Stimulated activated CD4-positive, alpha-beta T cell treated with anti-CD3 and anti-CD28 coated beads, TNF-alpha, amount 100 ng/mL, for 24 hours (primary cell): ENCODE measurements at places on chromosomes 7 and 10.

DNA sequence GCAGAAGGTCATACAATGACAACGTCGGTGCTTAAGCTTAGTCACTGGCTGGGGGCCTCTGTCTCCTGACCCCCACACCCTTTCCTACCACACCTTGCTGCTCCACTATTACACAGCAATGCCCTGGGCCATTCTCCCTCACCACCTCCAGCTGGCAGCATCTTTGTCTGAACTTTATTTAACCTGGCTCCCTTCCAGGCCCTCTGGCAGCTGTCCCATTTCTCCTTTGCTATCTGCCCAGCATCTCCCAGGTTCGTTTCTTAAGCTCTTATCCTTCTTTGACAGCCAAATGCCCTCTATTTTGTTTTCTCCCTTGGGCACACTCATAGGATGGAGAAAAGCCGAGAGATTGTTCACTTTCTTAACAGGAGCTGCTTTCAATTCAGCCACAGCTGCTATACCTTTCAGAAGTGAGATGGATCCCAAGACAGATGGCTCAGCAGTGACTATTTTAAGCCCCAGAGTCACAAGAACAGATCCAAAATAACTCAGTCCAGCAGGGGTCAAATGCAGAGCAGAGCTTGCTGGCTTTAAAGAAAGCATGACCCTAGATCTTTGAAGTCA, 1277.1 kb upstream of the AUTS2 start:
- no peak for DNase-seq

DNA sequence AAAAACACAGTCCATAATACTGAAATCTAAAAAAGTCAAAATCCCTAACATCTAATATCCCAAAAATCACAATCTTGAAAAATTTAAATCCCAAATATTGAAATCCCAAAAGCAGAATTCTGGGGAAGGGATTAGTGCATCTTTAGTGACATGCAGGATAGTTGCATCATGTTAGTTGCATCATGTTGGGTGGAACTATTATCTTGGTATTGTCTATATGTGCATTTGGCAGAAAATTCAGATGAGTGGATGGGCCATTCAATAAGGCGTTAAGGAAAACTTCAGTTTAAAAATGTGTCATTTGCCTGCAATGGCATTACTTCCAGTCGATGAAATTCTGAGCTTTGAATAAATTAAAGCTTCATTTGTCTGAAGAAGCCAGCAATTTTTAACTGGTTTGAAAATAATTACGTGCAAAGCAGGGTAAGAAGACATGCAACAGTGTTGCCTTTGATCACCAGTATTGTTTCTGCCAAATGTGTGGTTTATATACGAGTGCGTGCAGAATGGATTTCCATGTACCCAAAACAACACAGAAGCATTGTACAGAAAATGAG, 221.4 kb upstream of the NFE2L3 start:
- DNase-seq: no peak

DNA sequence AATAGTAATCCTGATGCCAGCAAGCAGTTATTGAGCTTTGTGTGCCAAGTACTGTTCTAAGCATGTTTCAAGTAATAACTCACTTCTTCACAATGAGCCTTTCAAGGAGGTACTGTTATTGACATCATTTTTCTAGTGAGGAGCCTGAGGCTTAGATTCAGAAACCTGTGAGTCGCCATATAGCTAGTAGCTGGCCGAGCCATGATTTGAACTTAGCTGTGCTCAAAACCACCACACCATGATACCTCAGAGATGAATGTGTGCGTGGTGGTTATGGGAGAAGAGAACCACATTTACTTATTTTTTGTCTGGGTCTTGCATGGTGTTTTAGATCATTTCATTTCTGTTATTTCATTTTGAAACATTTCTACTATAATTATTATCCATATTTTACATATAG, 578.9 kb downstream of the AUTS2 start:
- DNase-seq: no peak

DNA sequence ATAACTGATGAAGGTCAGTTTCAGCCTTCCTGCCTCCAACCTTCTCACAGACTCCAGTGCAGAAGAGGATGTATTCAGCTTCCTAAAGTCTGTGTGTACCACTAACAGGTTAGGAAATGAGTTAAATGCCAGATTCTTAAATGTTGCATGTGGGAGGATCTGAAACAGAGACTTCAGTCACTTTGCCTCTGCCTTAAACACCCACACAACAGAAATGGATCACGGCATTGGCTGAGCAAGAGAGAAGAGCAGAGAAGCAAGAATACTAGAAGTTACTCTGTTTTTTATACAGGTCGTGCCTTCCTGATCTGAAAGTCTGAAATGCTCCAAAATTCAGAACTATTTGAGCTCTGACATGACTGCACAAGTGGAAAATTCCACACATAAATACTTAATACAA, 98.9 kb upstream of the ARHGAP21 start:
- DNase-seq: peak; percentile 15

DNA sequence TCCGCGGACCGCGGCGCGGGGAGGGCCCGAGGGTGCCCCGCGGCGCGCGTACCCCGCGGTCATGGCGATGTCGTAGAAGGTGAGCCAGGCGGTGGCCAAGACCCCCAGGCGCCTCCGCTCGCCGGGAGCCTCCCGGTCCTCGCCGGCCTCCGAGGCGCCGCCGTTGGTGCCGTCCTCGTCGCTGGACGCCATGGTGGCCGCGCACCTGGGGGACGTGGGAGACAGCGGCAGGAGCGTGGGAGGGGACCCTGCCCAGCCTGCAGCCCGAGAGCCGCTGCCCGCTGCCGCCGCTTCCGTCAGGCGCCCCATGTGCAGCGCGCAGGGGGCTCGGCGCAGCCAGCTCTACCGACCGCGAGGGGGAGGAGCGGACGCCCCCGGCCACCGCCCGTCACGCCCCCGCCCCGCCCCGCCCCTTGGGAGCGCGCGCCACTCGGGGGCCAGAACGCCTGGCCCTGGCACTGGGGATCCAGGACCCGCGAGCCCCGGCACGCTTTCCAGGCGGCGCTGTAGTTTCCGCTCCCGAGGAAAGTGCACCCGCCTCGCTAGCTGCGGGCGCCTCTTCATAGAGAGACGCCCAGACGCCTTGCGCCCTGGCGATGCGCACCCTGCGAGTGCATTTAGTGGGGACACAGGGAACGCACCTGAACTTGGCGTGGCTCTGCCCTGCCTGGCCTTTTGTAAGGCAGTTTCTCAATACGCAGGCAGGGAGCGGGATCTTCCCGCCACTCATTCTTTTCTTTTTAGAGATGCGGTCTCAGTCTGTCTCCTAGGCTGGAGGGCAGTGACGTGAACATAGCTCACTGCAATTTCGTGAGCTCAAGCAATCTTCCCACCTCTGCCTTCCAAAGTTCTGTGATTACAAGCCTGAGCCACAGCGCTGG, at the start of gene HACD1:
Gene HACD1, minus strand, starts transcription at position 344 of the 881 bp plus-strand sequence. Its CDS starts 35 bp downstream, at position 309.
- no peak for DNase-seq

GRCh38 chr10:79049931-79050895, 18.6 kb upstream of the ZMIZ1 start:
- no peak for DNase-seq

GRCh38 chr10:5508161-5508604, 8.8 kb upstream of the CALML5 start:
- no peak for DNase-seq

DNA sequence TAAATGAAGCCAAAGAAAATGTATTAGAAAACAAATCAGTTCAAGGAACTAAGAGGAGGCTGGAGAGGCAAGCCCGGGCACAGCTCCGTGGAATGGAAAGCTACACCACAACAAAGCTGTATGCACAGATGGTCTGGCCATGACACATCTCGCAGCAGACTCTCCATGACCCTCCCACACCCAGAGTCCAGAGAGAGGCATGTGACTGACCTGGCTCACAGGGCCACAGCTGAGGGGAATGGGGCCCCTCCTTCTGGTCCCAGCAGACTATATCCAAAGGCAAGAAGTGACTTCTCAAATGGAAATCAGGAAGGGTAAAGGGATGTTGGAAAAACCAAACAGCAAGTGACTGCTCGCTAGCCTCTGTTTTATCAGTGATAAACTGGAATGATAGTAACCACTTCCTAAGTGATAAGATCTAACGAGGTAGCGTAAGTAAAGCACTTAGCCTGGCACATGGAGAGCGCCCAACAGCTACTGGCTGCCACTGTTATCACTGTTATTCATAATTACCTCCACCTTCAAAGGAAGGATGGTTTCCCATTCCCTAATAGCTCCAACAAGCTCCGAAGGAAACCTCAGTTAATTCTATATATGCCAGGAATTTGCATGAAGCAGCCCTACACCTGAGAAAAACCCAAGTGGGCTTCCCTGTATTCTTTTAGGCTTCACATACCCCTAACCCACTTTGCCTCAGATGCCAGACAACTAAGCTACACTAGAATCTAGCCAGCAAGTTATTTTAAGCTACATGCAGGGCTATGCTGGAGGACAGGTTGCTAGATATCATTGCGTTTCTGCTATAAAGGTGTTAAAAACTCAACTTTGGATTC, 8.4 kb downstream of the OSBPL3 start:
- DNase-seq: no peak

DNA sequence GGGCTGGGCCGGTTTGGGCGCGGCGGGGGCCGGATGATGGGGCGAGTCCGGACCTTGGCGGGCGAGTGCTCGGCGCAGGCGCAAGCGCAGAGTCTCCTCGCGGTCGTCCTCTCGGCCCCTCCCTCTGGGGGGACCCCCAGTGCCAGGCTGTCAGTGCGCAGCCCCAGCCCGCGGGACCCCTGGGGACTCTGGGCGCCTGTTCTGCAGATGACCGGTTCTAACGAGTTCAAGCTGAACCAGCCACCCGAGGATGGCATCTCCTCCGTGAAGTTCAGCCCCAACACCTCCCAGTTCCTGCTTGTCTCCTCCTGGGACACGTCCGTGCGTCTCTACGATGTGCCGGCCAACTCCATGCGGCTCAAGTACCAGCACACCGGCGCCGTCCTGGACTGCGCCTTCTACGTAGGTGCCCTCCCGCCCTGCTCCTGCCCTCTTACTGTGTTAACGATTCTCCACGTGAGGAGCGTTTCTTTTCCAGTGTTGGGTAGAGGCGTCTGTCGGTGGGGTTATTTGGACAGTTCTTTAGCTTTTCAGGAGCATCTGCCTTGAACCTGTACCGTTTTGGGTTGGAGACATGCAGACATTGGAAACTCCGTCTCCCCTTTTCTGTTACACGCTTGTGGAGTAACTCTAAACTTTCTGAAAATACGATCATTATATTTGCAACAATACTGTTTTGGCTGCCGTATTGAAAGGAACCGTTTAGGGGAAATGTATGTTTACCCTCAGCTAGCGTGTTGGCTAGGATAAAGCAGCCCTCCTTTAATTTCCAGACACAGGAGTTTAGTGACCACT, 706 bp downstream of the BUB3 start:
- DNase-seq: peak; percentile 51

GRCh38 chr10:89416465-89416864, 2.1 kb downstream of the IFIT5 start:
- no peak for DNase-seq

DNA sequence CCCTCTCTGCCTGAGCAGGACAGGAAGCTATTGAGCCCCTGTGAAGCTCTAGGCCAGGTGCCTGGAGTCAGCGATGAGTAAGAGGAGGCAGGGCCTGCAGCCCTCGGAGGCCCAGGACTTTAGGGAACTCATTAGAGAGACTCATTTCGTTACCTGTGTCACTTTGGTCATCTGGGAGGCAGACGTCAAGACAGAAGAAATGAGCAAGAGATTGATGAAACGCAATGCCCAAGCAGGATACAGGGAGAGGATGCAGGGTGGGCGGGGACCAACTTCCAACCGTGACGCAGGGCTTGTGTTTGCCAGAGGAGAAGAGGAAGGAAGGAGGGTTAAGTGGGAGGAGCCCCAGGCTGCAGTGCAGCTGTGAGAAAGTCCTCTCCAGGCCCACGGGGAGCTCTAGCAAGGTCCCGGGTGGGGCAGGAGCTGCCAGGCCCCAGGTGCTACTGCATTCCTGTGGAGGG, 26.4 kb upstream of the GNA12 start:
- DNase-seq: no peak

GRCh38 chr7:44382459-44383265, 57.3 kb upstream of the CAMK2B start:
- DNase-seq: no peak

- no peak for DNase-seq
Measured at GRCh38 chr10:78794736-78795455, 273.9 kb upstream of the ZMIZ1 start.

DNA sequence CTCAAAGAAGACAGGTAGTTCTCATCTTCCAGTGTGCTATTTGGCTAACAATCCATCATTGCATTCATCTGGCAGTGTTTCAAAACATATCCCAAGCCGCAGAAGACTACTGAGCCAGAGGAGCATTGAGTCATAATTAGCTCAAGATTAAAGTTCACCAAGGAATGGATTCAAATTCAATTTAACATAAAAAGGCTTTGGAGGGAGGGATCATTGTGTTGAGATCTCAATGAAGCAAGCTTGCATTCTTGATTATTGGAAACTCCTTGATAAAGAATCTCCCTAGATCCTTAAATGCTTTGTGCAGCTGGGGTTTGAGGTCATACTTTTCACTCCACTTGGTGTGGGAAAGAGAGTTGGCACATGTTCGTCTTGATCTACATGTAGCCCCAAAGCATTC, 142.8 kb upstream of the SEMA3A start:
- DNase-seq: no peak

- DNase-seq: no peak
Measured at GRCh38 chr10:65570143-65571010, 1355.5 kb upstream of the LRRTM3 start.

DNA sequence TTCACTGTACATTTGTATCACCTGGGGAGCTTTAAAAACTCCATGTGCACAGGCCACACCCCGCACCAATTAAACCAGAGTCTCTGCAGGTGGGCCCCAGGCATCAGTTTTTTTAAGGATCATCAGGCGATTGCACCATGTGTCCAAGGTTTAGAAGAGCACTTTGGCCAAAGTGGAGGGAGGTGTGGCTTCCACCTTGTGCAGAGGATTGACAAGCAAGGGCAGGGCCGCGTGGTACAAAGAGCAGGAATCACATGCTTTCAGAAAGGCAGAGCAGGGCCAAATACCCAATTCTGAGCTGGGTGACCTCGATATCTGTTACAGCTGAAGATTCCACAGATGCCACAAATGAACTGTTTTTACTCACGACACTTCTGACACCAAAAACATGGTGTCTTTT, 52.4 kb downstream of the NOC3L start:
- DNase-seq: no peak

DNA sequence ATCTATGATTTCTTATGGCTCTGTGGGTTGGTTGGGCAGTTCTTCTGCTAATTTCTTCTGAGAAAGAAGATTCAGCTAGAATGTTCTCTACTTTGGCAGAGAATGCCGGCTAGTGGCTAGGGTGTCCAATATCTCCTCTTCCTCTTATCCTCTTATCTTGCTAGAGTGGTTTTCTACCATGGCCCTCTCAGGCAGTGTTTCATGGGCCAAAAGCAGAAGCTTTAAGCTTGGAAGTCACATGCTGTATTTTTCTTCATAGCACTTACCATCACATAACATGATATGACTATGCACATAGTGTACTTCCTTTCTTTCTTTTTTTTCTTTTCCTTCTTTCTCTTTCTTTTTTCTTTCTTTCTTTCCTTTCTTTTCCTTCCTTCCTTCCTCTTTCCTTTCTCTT, 140.0 kb downstream of the ITGB8 start:
- DNase-seq: no peak

- no peak for DNase-seq
Measured at GRCh38 chr10:118473305-118473960, 122.0 kb downstream of the PRLHR start.

- DNase-seq: no peak
Measured at GRCh38 chr10:85623758-85624157, 742.8 kb downstream of the GRID1 start.

GRCh38 chr10:96441322-96441885, 72.3 kb downstream of the TLL2 start:
- no peak for DNase-seq
